ENCODE measurements at places on chromosomes 5 and 9. TPM values are rescaled to one million over a fixed set of nuclear protein-coding genes. Genes with fewer than 3 reads are reported as not detected.

Gene MYMK
- total RNA-seq, result not detected

Gene C5
- total RNA-seq, result 1.6 TPM

Gene CARD9
- 0.69 TPM for total RNA-seq

Gene BTNL8
- total RNA-seq, result not detected

Gene DRD1
- total RNA-seq, result not detected

Gene IL17B
- not detected for total RNA-seq

Gene RASGRF2
- 2.0 TPM for total RNA-seq

Gene PHPT1
- total RNA-seq, result 143 TPM

Gene NEUROG1
- total RNA-seq, result not detected

Gene TAS2R1
- total RNA-seq, result not detected

Gene GPX3
- total RNA-seq, result not detected

Gene NUTM2F
- total RNA-seq, result not detected

Gene SMIM32
- total RNA-seq, result not detected

Gene SPINK13
- not detected for total RNA-seq

Gene PCDHB11
- total RNA-seq, result 0.16 TPM

Gene PCDHGB2
- total RNA-seq, result 1.3 TPM

Gene PCDHGC5
- total RNA-seq, result 1.8 TPM

Gene BSPRY
- 0.17 TPM for total RNA-seq

Gene SPATA31C1
- total RNA-seq, result not detected

Gene SH3TC2
- 57.8 TPM for total RNA-seq

Gene APBA1
- total RNA-seq, result 6.5 TPM
